MCF 10A (cell line): ENCODE measurements at places on chromosomes 7 and 10. TPM values are rescaled to one million over a fixed set of nuclear protein-coding genes. Genes with fewer than 3 reads are reported as not detected.

CASTOR2 gene
- 2.2 and 2.6 TPM in 2 replicates for total RNA-seq

GLRX3 gene
- 154 and 177 TPM in 2 replicates for total RNA-seq

PLCE1 gene
- total RNA-seq, result 0.22 and 0.23 TPM in 2 replicates

PARD3 gene
- total RNA-seq, result 49.6 and 70.0 TPM in 2 replicates

SYCE1 gene
- total RNA-seq, result not detected in 2 replicates

SLC26A5 gene
- not detected in 2 replicates for total RNA-seq

DNA sequence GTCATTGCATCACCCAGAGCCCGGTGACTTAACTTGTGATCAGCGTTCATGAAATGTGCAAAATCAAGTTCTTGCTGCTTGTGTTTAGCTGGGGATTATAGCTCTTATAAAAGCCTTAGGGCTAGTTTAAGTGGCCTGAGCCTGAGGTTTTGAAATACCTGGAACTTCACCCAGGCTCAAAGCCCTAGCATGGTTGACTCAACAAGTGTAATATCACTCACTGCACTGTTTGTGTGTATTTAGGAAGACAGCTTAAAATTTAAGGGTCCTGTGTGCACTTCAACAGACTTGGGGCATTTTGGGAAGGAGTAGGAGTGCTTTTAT lies 489.5 kb downstream of the GATA3 start:
- H3K27me3 ChIP-seq, result no peaks in the 10 kb centered on the region
- H3K4me1 ChIP-seq, result peaks cover 28% of the 10 kb centered on the region
- no peaks in the 10 kb centered on the region for H3K36me3 ChIP-seq
- no peak overlapping the region for H3K4me3 ChIP-seq
- peak overlapping the region; percentile 77 for H3K27ac ChIP-seq

GRCh38 chr7:143354376-143354775 lies 8.1 kb downstream of the FAM131B start:
- no peak overlapping the region for H3K27ac ChIP-seq
- H3K27me3 ChIP-seq, result peaks cover 7% of the 10 kb centered on the region
- no peaks in the 10 kb centered on the region for H3K4me1 ChIP-seq
- DNase-seq, result no peak

GRCh38 chr10:97889461-97890265 lies 40.0 kb downstream of the GOLGA7B start:
- peak overlapping the region; percentile 57 for H3K27ac ChIP-seq
- DNase-seq, result peak; percentile 94
- H3K36me3 ChIP-seq, result no peaks in the 10 kb centered on the region
- peak overlapping the region; percentile 30 for H3K4me3 ChIP-seq
- H3K27me3 ChIP-seq, result no peaks in the 10 kb centered on the region

- no peaks in the 10 kb centered on the region for H3K27me3 ChIP-seq
- H3K4me1 ChIP-seq, result no peaks in the 10 kb centered on the region
- no peak for DNase-seq
- H3K4me3 ChIP-seq, result no peak overlapping the region
- H3K36me3 ChIP-seq, result no peaks in the 10 kb centered on the region
Measured at GRCh38 chr7:67595431-67596180, 599.0 kb downstream of the TYW1 start.

DNA sequence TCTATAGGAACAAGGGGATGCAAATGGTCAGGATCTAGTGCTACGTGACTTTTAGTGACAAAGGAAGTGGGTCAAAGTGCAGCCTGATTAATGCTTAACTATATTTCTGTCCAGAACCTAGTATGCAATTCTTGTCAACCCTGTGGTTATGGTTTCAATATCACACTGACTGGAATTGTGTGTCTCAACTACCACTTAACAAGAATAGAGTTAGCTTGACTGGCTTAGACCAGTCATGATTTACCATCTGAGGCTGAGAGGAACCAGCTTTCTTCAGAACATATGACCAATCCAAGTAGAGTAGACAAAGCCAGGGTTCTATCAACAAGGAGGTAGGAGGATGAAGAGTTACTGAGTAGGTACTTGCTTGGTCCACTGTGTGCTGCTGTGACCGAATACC lies 54.4 kb downstream of the MYPN start:
- no peaks in the 10 kb centered on the region for H3K4me1 ChIP-seq
- no peak overlapping the region for H3K4me3 ChIP-seq
- no peaks in the 10 kb centered on the region for H3K27me3 ChIP-seq
- H3K36me3 ChIP-seq, result no peaks in the 10 kb centered on the region
- H3K27ac ChIP-seq, result no peak overlapping the region

- peak; percentile 34 for DNase-seq
- H3K4me1 ChIP-seq, result no peaks in the 10 kb centered on the region
- H3K36me3 ChIP-seq, result no peaks in the 10 kb centered on the region
- no peak overlapping the region for H3K27ac ChIP-seq
- H3K27me3 ChIP-seq, result no peaks in the 10 kb centered on the region
- no peak overlapping the region for H3K4me3 ChIP-seq
Measured at GRCh38 chr10:117860823-117861222, 185.9 kb downstream of the RAB11FIP2 start.

DNA sequence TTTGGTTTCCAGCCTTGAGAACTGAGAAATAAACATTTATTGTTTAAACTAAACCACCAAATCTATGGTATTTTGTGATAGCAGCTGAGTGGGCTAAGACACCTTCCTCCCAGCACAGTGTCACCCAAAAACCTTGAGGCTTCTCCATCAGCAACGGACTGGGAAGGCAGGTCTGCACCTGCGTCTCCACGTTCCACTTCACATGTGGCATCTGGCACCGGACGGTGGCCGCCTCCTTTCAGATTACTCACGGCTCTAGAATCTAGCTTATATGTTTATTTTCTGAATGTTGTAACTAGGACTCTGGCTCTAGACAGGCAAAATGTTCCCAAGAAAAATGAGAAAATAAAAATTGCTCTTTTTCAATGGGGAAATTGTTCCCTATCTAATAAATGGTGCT lies 201.0 kb downstream of the ADARB2 start:
- H3K27me3 ChIP-seq, result no peaks in the 10 kb centered on the region
- H3K27ac ChIP-seq, result no peak overlapping the region
- H3K36me3 ChIP-seq, result peaks cover 6% of the 10 kb centered on the region
- no peaks in the 10 kb centered on the region for H3K4me1 ChIP-seq
- no peak overlapping the region for H3K4me3 ChIP-seq

DNA sequence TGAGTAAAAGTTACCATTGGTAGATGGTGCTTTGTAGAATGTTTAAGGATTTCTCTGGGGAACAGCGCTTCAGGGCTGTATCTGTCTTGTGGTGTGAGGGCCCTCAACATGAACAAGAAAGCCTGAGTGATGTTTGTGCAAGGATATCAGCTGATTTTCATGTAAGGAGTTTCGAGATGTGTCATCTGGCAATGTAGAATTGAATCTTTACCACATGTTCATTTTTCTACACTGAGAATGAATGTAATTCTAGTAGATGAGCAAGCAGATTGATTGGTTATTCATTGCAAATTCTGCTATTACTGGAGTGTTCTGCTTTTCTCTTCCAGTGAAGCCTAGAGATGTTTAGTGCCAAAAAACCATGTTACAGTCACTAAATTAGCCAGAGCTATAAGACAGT lies 87.7 kb downstream of the ST7 start:
- no peak overlapping the region for H3K27ac ChIP-seq
- H3K36me3 ChIP-seq, result peaks cover 4% of the 10 kb centered on the region
- no peaks in the 10 kb centered on the region for H3K4me1 ChIP-seq
- no peak for DNase-seq
- H3K27me3 ChIP-seq, result no peaks in the 10 kb centered on the region

- peak; percentile 94 for DNase-seq
- peaks cover 8% of the 10 kb centered on the region for H3K36me3 ChIP-seq
- peaks cover 13% of the 10 kb centered on the region for H3K4me1 ChIP-seq
- H3K27ac ChIP-seq, result peak overlapping the region; percentile 57
- peak overlapping the region; percentile 4 for H3K4me3 ChIP-seq
Measured at GRCh38 chr7:74575083-74575784, 82.3 kb upstream of the GTF2I start.

GRCh38 chr7:78562191-78562590 lies 763.6 kb downstream of the PHTF2 start:
- H3K27ac ChIP-seq, result no peak overlapping the region
- H3K4me3 ChIP-seq, result no peak overlapping the region
- H3K4me1 ChIP-seq, result no peaks in the 10 kb centered on the region
- DNase-seq, result no peak

DNA sequence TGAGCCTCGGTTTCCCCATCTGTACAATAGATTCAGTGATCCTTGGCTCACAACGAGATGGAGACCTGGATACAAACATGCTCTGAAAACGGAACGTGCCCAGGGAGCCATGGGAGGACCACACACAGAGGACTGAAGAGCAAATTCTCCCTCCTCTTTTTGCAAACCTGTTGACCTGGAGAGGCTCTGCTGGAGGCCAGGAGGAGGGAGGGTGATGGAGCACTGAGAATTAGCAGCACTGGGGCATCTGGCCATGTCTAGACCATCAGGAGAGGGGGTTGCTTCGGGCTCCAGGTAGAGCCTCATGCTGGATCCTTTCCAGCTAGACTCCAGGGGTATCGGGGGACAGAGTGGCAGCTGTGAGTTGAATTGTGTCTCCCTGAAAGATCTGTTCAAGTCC lies 97.4 kb upstream of the GPR26 start:
- H3K4me1 ChIP-seq, result peaks cover 4% of the 10 kb centered on the region
- peaks cover 39% of the 10 kb centered on the region for H3K27me3 ChIP-seq
- no peak overlapping the region for H3K4me3 ChIP-seq
- H3K36me3 ChIP-seq, result no peaks in the 10 kb centered on the region

DNA sequence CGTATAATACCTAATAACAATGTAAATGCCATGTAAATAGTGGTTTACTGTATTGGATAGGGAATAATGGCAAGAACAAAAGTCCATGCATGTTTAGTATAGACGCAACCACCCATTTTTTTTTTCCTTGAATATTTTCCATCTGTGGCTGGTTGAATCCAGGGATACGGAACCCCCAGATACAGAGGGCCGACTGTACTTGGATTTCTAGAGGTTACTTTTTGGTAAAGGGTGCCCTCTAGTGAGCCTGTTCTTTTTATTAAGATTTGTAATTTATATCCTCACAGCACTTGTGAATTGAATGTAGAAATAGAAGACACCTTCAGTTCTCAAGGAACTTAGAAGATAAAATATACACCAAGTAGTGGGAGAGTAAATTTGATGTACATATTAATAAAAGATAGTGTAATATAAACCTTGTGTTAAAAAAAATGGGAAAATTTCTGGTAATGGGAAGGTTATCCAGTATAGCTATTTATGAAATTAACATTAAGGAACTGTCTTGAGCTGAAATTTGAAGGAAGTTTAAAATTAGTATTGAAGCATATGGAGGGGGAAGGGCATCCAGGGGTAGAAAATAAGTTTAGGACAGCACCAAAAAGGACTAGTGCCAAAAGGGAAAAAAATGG lies 32.0 kb downstream of the EXOC6 start:
- no peaks in the 10 kb centered on the region for H3K4me1 ChIP-seq
- peaks cover 5% of the 10 kb centered on the region for H3K36me3 ChIP-seq
- no peaks in the 10 kb centered on the region for H3K27me3 ChIP-seq
- H3K27ac ChIP-seq, result no peak overlapping the region
- DNase-seq, result peak; percentile 59

DNA sequence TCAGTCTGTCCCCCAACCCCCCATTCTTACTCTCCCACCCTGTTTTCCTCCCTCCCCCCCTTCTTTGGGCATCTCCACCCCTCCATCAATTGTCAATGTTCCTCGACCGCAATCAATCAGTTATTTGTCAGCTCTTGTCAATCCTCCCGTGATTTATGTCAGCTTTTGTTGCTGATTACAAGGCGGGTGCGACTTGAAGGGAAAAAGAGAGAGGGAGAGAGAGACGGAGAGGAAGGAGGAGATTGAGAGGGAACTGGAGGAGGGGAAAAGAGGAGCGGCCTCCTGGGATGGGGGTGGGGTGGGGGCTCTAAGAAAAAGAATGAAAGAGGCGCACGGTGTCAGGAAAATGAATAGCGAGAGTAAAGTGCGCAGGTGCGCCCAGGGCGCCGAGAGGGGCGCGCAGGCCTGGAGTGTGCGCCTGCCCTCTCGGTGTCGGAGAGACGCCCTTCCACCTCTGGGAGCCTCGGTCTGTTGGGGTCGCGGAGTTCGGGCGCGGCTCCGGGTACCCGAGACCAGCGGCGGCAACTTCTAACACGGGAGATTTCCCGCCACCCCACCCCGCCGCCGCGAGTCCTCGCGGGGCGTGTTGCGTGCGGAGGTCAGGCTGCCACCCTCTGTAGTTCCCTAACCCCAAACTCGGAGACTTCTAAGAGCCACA lies 1.1 kb upstream of the ZNF503 start:
- no peak for DNase-seq
- no peaks in the 10 kb centered on the region for H3K27me3 ChIP-seq
- peak overlapping the region; percentile 49 for H3K27ac ChIP-seq
- H3K4me1 ChIP-seq, result peaks cover 5% of the 10 kb centered on the region
- H3K4me3 ChIP-seq, result peak overlapping the region; percentile 80

DNA sequence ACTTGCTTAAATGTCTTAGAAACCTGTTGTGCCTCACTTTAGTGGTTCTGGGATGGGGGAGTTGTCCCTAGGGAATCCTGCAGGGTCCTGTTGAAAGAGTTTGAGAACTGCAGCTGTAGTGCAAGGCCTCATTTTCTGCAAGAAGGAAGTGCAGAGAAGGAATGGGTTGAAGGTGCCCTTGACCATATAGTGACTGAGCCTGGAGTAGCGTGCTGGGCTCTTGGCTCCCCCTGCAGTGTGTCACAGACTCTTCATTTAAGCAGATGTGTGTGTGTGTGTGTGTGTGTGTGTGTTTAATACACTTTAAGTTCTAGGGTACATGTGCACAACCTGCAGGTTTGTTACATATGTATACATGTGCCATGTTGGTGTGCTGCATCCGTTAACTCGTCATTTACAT lies 92.2 kb downstream of the GRK5 start:
- H3K27me3 ChIP-seq, result no peaks in the 10 kb centered on the region
- no peak for DNase-seq
- H3K27ac ChIP-seq, result no peak overlapping the region
- peaks cover 10% of the 10 kb centered on the region for H3K4me1 ChIP-seq
- no peak overlapping the region for H3K4me3 ChIP-seq
- no peaks in the 10 kb centered on the region for H3K36me3 ChIP-seq

DNA sequence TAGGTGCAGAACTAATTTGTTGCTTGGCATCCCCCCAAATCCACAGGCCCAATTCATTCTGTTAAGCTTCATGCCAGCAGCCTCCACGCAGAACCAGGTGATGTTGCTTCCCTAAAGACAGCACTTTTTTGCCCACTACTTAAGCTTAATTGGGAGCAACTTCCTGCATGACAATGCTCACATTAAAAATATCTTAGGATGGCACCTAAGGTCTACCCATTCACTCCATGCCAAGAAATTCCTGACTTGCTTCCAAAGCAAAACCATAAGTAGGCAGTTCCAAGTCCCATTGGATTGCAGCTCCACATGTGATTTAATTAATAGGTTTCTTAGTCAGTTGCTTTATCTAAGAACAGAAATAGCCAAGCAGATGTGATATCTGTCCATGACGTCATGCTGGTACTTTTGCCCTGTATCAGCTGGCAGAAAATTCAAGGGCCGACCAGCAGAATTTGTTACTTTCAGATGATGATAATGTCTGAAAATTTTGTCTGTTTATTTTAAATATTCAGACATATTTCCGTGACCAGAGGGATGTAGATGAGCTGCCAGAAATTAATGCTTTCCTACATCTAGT lies 325.5 kb downstream of the LHFPL3 start:
- no peak overlapping the region for H3K4me3 ChIP-seq
- H3K27ac ChIP-seq, result no peak overlapping the region
- H3K36me3 ChIP-seq, result no peaks in the 10 kb centered on the region
- DNase-seq, result peak; percentile 6
- peaks cover 35% of the 10 kb centered on the region for H3K27me3 ChIP-seq

GRCh38 chr7:51356849-51357516 lies 40.4 kb upstream of the COBL start:
- no peaks in the 10 kb centered on the region for H3K4me1 ChIP-seq
- no peak for DNase-seq
- peaks cover 2% of the 10 kb centered on the region for H3K27me3 ChIP-seq
- no peaks in the 10 kb centered on the region for H3K36me3 ChIP-seq
